ENCODE measurements at places on chromosomes 5 and 9. TPM values are rescaled to one million over a fixed set of nuclear protein-coding genes. Genes with fewer than 3 reads are reported as not detected.

- no peak for DNase-seq
These were observed 729 bp downstream of the CDHR2 start for GRCh38 chr5:176549871-176550270.

DNA sequence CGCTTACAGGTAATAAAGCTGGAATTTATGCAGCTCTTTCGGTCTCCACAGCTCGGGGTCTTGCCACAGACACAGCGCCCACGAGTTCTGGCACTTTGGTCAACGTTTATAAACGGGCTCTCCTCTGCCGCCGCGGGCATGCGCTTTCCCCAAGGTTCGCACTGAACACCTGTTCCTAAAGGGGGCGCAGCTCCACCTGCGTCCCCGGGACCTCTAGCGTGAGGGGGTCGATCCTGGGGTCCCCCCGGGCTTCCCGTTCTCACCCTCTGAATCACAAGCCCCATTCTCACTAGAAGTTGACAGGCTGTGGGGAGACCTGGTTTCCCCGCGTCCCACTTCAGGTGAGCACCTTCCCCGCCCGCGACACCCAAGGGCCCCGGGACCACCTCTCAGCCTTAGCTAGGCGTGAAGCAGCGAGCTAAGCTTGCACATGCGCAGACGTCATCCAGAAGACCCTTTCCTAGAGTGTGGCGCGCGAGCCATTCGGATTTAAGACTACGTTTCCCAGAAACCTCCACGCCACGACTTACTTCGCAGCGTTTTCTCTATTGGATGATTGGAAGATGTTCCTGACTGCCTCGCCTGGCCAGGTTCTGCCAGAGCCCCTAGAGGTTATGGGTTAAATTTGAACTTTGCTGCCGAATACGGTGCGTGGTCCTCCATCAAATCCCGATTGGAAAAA is 21.3 kb upstream of the ZNF782 start:
- DNase-seq: peak; percentile 42

Gene DNM1
- total RNA-seq: 0.20 TPM

Gene IFNA13
- total RNA-seq: not detected

Gene GPX8
- 59.3 TPM for total RNA-seq

Gene F12
- 2.3 TPM for total RNA-seq

Data from MG63 (cell line).